ENCODE measurements at places on chromosomes 12 and 14. TPM values are rescaled to one million over a fixed set of nuclear protein-coding genes. Genes with fewer than 3 reads are reported as not detected.

GRCh38 chr14:64244279-64244678, 49.9 kb downstream of the ESR2 start:
- no peak overlapping the region for H3K27ac ChIP-seq
- DNase-seq, result no peak
- peaks cover 19% of the 10 kb centered on the region for H3K27me3 ChIP-seq

GCH1 gene
- total RNA-seq, result 52.3 TPM

DNA sequence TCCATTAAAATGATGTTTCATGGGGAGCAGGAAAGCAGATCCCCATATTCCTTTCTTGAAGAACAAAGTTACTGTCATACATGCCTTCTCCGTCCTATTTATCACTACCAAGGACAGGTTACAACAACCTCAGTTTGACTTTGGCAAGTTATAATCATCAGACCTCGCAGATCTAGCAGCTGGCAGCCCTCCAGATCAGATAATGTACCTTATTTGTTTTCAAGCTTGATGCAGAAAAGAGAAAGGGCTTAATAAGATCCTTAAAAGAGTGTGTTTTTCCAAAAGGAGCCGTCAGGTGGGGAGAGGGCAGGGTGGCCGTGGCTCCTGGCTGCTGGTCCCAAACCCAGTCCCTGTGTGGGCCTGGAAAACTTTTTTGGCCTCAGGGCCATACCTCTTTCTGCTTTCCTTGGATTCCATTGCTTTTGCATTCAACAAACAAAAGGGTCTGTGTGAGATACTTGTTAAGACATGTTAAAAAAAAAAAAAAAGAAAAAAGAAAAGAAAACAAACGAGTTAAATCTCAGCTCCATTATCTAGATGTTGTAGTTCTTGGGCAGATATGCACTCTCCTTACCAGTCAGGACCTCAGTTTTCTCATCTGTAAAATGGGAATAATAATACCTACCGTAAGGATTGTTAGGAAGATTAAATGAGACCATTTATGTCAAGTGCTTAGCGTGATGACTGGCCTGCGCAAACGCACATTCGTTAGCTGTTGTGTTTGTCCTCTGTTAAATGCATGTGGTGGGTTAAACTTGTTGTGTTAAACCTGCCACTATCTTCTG, 64.6 kb downstream of the B4GALNT3 start:
- H3K36me3 ChIP-seq, result no peaks in the 10 kb centered on the region
- peaks cover 4% of the 10 kb centered on the region for H3K27me3 ChIP-seq
- no peaks in the 10 kb centered on the region for H3K4me1 ChIP-seq
- H3K27ac ChIP-seq, result no peak overlapping the region
- no peak for DNase-seq
- H3K4me3 ChIP-seq, result no peak overlapping the region

DNA sequence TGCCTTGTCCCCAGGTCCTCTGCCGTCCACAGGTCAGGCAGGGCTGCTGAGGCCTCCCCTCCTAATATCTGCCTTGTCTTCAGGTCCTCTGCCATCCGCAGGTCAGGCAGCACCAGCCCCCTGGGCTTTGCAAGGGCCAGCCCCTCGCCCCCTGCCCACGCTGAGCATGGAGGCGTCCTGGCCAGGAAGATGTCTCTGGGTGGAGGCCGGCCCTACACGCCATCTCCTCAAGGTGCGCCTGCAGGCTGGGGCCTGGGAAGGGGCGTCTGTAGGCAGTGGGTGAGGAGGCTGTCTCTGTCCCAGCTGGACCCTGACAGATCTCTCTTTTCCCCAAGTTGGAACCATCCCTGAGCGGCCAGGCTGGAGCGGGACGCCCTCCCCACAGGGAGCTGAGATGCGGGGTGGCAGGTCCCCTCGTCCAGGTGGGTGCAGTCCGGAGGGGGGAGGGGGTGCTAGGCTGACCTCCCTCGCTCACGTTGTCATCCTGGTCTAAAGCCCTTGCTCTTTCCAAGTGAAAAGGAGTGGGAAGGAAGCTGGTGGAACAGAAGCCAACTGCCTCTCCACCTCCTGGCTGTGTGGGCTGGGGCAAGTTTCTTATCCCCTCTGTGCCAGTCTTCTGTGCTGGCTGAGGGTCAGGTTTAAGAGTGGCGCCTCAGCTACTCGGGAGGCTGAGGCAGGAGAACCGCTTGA, 13.9 kb upstream of the PUS1 start:
- DNase-seq, result no peak
- H3K36me3 ChIP-seq, result no peaks in the 10 kb centered on the region
- no peak overlapping the region for H3K4me3 ChIP-seq
- no peaks in the 10 kb centered on the region for H3K4me1 ChIP-seq
- H3K27ac ChIP-seq, result no peak overlapping the region
- H3K27me3 ChIP-seq, result no peaks in the 10 kb centered on the region

- no peak overlapping the region for H3K27ac ChIP-seq
- peaks cover 2% of the 10 kb centered on the region for H3K4me1 ChIP-seq
- H3K27me3 ChIP-seq, result peaks cover 13% of the 10 kb centered on the region
- H3K36me3 ChIP-seq, result no peaks in the 10 kb centered on the region
- DNase-seq, result no peak
Measured at GRCh38 chr14:21796916-21797315, 123.3 kb upstream of the OR4E1 start.

GRCh38 chr14:58907803-58908202, 270.0 kb downstream of the DACT1 start:
- no peaks in the 10 kb centered on the region for H3K36me3 ChIP-seq
- H3K27me3 ChIP-seq, result no peaks in the 10 kb centered on the region
- H3K4me1 ChIP-seq, result no peaks in the 10 kb centered on the region

TSPAN19 gene
- total RNA-seq, result not detected

DNA sequence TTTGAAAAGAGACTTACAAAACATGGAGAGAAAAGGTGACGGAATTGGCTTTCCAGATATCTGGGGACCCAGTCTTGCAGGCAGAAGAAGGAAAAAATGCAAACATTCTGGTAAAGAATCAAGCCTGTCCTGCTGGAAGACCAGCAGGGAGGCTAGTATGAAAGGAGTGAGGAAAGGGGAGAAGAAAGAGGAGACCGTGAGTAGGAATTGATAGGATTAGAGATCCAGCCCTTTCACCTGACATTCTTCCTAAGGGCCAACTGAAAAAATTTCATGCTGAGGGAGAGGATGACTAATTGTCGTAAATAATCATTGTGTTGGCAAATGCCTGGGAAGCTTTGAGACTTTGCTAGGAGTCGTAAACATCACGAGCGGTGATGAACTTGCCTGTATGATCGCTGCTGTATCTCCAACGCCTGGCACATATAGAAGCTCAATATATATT, 12.1 kb downstream of the BHLHE41 start:
- no peak overlapping the region for H3K27ac ChIP-seq
- H3K4me3 ChIP-seq, result no peak overlapping the region
- H3K27me3 ChIP-seq, result peaks cover 56% of the 10 kb centered on the region
- H3K36me3 ChIP-seq, result no peaks in the 10 kb centered on the region
- H3K4me1 ChIP-seq, result peaks cover 9% of the 10 kb centered on the region

- no peak overlapping the region for H3K4me3 ChIP-seq
- no peak for DNase-seq
- no peak overlapping the region for H3K27ac ChIP-seq
- no peaks in the 10 kb centered on the region for H3K27me3 ChIP-seq
Measured at GRCh38 chr12:50666023-50666422, 97.9 kb upstream of the ATF1 start.

LMO3 gene
- total RNA-seq, result not detected

- H3K4me3 ChIP-seq, result no peak overlapping the region
- peaks cover 15% of the 10 kb centered on the region for H3K36me3 ChIP-seq
- H3K4me1 ChIP-seq, result no peaks in the 10 kb centered on the region
- H3K27me3 ChIP-seq, result no peaks in the 10 kb centered on the region
- DNase-seq, result no peak
- no peak overlapping the region for H3K27ac ChIP-seq
Measured at GRCh38 chr12:92829686-92830282, 99.3 kb downstream of the EEA1 start.

GRCh38 chr12:97211416-97211930, 251.1 kb upstream of the RMST start:
- no peaks in the 10 kb centered on the region for H3K4me1 ChIP-seq
- DNase-seq, result no peak
- H3K27ac ChIP-seq, result no peak overlapping the region
- no peak overlapping the region for H3K4me3 ChIP-seq

LTBR gene
- total RNA-seq, result not detected

GRCh38 chr12:131600160-131600532, 110.7 kb upstream of the SFSWAP start:
- H3K27ac ChIP-seq, result no peak overlapping the region
- H3K27me3 ChIP-seq, result no peaks in the 10 kb centered on the region
- H3K4me1 ChIP-seq, result peaks cover 30% of the 10 kb centered on the region
- H3K4me3 ChIP-seq, result no peak overlapping the region
- H3K36me3 ChIP-seq, result no peaks in the 10 kb centered on the region

DNA sequence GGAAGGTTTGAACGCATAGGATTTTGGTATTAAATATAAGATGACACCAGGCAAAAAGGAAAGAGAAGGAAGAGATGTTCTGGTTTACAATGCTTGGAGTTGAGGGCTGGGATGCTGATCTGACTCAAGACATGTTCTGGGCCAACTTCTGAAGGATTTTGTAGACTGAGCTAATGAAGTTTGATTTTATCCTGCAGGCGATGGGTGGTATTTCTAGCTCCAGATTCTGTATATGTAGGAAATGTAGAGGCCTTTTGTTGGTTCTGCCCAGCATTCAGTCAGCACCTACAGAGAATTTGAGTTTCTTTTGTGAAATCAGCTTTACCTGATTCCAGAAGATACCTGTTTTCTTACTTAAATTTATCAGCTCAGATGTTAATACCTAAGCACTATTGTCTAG, 48.2 kb downstream of the VEZT start:
- H3K27me3 ChIP-seq, result no peaks in the 10 kb centered on the region
- no peaks in the 10 kb centered on the region for H3K4me1 ChIP-seq
- no peak for DNase-seq

DNA sequence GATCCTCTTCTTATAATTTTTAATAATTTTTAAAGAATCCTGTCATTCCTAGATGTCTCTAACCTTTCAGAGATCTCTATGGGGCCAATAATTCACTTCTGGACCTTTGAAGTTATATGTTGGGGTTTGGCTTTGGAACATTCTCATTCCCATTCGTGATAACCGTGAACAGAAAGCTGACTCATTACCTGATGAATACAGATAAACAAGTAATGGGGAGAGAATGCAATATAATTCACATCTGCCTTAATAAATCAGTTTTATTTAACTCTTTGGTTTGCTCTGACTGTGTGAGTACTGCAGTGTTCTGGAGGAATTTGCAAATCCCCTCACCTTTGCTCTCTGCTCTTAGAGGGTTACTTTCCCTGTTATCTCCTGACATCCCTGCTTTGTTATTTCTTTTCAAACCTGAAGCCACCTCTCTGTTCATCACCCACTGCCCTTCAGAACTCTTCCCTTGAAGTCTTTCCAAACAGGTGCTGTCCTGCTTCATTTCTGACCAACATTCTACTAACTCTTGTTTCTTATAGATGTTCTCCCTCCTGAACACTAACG, 79.6 kb upstream of the SLC38A2 start:
- H3K27me3 ChIP-seq, result no peaks in the 10 kb centered on the region
- peaks cover 8% of the 10 kb centered on the region for H3K36me3 ChIP-seq

SRRM4 gene
- not detected for total RNA-seq

CCDC196 gene
- total RNA-seq, result not detected

KRT5 gene
- not detected for total RNA-seq

C14orf132 gene
- 0.50 TPM for total RNA-seq
